ENCODE measurements at places on chromosomes 5 and 9.
A peak's percentile ranks its signal among the peaks of the same experiment; 100 is the strongest.

GRCh38 chr9:121732886-121733285 lies 81.5 kb downstream of the DAB2IP start:
- no peak for DNase-seq

- DNase-seq: no peak
Measured at GRCh38 chr5:106907979-106908378, 762.8 kb downstream of the EFNA5 start.

GRCh38 chr5:177447611-177448243 lies 1.1 kb downstream of the PRR7 start:
- DNase-seq: peak; percentile 62

- DNase-seq: no peak
Measured at GRCh38 chr5:107869438-107870115, 198.8 kb upstream of the EFNA5 start.

DNA sequence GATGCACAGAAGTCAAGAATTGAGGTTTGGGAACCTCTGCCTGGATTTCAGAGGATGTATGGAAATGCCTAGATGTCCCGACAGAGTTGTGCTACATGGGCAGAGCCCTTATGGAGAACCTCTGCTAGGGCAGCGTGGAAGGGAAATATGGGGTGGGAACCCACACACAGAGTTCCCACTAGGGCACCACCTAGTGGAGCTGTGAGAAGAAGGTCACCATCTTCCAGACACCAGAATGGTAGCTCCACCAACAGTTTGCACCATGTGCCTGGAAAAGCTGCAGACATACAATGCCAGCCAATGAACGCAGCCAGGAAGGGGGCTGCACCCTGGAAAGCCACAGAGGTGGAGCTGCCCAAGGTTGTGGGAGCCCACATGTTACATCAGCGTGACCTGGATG lies 104.5 kb downstream of the STK32A start:
- no peak for DNase-seq

DNA sequence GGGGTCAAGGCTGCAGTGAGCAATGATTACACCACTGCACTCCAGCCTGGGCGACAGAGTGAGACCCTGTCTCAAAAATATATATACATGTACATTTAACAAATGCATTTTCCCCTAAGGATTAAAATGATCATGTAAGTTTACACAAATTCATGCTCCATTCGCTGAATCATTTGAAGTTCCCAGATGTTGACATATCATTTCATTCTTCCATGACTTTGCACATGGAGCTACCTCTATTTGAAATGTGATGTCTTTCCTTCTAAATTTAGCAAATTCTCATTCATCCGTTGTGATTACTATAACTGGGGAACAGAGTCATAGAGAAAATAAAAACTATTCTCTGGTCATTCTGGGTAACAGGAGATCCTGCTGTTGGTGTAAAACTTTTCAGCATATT lies 10.6 kb downstream of the PTGER4 start:
- DNase-seq: no peak

- DNase-seq: no peak
Measured at GRCh38 chr5:90547072-90547536, 11.5 kb upstream of the ADGRV1 start.

DNA sequence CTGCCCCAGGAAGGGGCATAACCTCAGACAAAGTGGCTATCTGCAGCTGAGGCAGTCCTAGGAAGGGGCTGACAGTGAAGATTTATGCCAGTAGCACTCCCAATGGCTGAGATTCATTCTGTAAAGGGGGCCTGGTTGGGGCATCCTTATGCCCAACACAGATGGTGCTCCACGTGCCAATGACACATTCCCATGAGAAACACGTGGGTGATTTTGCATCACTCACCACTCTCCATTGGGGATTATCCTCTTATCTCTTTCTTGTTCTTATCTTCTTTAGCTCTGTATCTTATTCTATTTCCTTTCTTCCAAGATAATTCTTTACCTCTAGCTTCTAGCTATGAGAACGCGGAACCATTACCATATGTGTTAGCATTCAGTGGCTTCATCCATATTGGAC lies 194.0 kb upstream of the TUT7 start:
- no peak for DNase-seq

- DNase-seq: no peak
Measured at GRCh38 chr5:143484601-143485000, 81.1 kb upstream of the NR3C1 start.

GRCh38 chr9:130893341-130894101 lies 3.1 kb downstream of the QRFP start:
- peak; percentile 51 for DNase-seq

DNA sequence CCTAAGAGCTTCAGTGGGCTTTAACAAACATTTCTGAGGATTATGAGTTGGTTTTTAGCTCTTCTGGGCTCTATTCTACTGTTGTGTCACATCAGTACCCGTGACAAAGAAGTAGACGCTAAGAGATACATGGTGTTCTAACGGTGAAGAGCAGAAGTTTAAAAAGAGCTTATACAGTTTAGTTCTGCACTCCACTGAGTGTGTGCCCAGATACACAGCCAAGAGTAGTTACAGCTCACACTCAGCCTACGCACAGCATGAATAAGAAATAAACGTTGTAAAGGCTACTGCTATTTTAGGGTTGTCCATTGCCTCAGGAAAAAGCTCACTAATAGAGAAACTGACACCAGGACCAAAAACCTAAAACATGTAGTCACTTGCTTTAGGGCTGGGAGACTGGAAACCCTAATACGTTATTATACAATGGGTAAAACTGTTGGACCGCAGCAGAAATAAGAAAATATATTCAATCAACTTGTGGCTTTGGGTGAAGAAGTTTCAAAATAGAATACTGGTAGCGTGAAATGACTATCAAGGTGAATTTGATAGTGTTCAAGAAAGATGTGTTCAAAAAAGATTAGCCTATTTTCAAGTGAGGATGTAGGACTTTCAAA lies 34.7 kb downstream of the PSIP1 start:
- no peak for DNase-seq

DNA sequence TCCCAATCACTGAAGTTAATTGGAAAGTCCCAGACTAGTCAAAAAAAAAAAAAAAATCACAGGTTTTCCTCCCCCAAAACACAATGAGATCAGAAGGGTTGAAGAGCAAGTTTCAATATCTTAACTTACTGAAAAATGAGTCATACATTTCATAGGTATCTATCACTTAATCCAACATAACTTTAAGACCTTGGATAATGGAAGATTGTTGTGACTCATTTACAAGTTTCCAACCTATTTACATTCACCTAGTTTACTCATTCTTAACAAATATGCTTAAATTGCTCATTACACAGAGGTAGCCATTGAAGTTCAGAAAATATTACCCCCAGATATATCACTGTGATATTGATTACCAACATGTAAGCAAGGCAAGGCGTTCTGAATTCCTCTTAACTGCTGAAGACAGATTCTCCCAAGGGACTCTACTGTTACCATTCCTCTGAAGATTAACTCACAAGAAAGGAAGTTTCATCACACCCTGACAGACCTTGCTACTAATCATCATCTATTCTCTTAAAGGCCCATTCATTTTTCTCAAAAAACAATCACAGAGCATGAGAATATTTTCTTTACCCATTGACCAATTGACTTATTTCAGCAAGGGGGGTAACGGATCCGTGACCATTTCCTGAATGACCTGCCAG lies 563.8 kb downstream of the TLE1 start:
- no peak for DNase-seq

- DNase-seq: peak; percentile 78
Measured at GRCh38 chr5:177447066-177447610, 524 bp downstream of the PRR7 start.

DNA sequence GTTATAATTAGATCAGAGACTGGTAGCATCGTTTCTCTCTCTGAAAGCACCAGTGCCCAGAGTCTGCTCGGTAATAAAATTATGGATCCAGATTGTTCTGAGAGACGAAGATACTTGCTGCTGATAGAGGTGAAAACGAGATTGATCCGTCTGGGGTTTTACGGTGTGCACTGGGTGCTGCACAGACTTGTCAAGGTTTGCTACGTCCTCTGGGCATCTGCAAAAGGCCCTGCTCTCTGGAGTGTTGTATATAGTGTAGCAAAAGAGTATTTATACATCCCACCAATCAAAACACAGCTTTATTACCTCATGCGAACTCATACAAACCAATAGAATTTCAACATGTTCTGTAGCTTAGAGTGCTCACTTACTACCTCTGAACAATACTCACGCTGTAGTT lies 219.3 kb downstream of the PBX3 start:
- DNase-seq: no peak

- no peak for DNase-seq
Measured at GRCh38 chr5:133123297-133123696, 71.5 kb downstream of the HSPA4 start.

DNA sequence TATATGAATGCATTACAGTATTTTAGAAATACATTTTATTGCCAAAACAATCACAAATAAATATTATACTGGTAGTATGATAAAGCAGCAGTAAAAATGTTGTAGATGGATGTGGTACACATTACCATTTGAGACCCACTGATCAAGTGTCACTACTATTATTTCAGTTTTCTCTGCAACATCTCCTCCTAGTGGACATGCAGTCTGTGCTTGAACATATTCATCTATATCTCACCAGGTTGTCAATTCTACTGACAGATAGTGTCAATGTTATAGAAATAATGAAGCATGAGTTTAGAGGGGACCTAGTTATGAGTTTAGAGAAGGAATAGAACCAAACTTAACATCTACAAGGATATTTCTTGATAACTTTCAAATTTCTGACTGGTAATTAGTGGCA lies 39.2 kb upstream of the ELOVL7 start:
- DNase-seq: no peak

DNA sequence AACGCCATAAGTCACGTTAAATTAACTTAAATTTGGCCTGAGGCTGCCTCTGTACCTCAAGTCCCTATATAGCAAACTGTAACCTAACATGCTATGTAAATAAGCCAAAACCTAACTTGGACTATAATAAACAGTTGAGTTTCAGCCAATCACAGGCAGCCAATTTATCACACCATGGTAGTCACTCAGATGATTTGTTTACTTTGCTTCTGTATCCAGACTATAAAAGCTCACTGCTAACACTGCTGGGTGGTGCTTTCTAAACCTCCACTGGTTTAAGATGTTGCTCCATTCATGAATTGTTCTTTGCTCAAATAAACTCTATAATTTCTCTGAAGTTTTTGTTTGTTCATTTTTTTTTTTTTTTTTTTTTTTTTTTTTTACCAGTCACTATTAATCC lies 62.8 kb downstream of the TRPM3 start:
- no peak for DNase-seq

DNA sequence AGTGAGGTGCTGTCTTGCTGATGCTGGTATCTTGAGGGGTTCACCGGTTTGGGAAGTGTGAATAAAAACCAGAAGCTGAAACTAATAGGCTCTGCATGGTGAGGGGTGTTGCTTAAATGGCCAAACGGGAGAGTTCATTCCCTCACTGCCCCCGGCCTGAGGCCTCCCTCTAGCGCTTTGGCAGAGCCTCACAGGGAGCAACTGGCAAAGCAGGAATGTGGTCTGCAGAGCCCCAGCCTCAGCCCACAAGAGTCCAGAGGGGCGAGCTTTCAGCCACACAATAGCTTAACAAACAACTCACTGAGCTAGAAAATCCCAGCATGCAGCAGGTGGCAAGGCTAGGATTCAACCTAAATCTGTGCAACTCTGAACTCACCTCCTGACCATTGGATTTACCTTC lies 234.8 kb downstream of the MED10 start:
- DNase-seq: peak; percentile 42

DNA sequence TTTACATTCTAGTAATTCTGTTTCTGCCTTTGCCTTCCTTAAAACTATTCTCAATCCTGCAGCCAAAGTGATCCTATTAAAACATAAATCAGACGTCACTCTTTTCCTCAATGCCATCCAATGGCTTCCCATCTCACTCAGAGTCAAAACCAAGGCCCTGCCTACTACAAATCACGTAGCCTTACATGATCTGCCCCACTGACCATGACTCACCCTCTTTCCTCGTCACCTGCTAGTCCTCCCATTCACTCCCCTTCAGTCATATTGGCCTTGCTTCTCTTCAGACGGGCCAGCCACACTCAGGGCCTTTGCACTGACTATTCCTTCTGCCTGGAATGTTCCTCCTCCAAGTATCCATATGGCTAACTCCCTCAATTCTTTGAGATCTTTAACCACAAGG lies 39.0 kb upstream of the DMXL1 start:
- DNase-seq: no peak

DNA sequence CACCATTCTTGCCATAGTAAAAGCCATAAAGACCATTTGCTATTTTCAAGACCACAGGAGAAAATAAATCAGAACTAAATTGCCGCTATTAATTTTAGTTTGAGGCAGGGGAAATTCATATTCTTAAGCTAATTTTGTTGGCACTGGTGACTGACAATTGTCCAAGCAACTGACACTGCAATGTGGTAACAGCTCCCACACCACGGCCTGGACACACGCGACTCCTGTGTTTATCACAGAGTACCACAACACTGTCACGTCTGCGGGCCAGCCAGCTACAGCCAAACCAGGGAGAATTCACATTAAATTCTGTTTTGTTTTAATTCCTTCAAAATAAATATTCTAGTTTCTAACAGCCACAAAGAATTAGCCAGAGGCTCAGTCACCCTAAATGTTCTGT lies 481.9 kb downstream of the CTNND2 start:
- DNase-seq: no peak

DNA sequence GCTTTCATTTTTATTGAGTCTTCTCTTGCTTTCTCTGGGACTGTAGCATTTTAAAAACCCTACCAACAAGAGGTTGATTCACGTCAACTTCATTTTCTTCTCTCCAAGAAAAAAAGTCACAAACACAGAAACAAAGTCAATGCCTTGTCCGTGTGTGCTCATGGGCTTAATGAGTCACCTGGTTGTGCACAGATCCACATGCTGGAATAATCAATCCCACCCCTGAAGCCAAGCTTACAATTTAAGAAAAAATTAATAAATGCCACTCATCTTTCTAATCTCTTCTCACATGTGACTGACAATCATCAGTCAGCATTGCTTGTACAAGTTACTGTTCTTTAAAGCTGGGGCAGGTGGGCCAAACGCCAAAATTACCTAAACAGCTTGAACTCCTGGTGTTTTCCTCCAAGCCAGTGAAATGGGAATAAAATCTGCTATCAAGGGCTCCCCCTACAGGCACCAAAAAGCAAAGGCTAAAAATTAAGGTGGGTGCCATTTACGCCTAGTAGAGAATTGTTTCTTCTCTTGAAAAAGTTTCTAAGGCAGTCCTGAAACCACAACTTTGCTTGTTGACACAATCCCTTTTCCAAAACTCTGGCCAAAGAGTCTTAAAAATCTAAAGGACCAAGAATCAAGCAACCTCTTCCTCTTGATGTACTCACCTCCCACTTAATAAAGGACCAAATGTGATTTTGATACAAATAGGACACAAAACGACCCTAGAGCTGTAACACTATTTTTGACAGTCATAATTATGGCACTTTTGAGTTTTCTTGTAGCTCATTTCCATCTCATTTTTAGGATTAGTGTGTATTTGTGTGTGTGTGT lies 21.3 kb downstream of the TRMO start:
- no peak for DNase-seq
